ENCODE measurements at places on chromosomes 6 and 20.

- peak; percentile 58 for DNase-seq
These were observed 10.1 kb upstream of the BTBD3 start for GRCh38 chr20:11907621-11908020.

DNA sequence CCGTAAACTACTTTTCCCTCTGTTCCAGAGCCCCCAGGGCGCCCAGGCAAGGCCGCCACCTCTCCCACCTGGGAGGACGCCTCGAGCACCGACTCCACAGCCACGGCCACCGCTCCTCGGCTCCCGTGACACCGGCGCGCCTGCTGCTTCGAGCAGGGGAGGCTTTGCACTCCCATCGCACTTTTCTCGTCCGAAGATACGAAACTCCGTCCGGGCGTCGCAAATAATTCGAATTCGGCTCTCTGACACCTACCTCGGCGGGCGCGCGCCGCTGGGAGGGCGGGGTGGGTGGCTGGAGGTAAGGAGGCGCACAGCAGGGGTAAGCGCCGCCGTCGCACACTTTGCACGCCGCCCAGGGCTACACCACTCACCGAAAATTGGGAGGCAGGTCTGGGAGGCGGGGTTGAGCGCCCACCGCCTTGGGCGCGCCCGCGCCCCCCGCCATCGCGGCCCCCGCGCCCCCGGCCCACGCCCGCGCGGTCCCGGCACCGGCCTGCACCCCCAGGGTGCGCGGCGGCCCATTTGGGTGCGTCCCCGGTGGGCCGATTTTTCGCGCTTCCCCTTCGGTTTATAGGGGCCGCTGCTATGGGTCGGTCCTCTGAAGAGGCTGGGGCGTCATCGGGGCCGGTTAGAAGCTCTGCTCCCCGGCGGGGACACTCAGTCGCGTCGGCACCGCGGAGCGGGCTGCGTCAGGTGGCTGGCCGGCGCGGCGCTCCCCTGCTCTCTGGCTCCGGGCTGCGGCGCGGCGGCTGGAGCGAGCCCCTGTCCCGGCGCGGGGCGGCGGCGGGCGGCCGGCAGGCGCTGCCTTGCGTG, 36.2 kb downstream of the GNAS start:
- no peak for DNase-seq

- peak; percentile 4 for DNase-seq
These were observed 29.6 kb downstream of the CRYBG1 start for GRCh38 chr6:106390088-106390487.

DNA sequence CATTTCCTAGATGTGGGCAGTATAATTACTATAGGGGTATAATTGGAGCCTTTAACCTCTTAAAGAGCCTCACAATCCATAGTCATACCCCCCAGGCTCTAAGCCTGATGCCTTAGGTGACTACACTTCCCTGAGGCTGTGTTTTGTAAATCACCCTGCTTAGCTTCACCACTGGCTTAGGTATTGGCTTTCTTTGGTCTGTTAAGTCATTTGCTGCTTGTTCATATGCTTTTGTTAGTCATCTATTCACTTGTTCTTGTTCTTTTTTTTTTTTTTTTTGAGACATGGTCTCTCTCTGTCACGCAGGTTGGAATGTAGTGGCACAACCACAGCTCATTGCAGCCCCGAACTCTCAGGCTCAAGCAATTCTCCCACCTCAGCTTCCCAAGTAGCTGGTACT, 26.7 kb downstream of the KAT14 start:
- peak; percentile 41 for DNase-seq

DNA sequence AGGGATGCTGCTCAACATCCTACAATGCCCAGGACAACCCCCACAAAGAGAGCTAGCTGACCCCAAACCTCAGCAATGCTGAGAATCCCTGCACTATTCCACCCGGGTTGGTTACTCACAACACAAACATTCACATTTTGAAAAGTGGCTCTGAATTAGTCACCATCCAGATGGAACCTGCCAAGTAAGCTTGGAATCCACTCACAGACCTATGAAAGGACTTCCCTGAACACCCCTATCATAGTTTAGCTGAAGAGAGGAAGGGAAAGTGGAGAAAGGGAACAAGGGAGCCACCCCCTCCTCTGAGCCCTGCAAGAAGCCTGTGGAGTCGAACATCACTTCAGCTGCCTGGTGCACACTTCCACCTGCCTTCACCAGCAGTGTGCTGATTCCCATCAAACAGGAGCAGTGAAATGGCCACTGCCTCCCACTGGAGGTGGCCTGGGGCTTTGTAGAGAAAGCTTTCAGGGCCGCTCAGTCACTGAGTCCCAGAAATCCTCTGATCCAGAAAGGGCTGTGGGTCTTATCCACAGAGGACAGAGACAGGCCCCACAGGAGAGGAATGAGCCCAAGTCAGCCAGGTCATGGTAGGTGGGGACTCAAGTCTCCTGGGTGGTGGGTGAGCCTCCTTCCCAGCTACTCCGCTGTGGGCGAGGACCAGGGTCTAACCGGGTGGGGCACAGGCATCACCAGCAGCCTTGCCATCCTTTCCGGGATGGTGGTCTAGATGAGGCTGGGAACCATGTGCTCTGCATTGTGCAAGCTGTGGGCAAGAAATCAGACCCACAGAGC, 203.7 kb downstream of the SYNDIG1 start:
- peak; percentile 99 for DNase-seq

- DNase-seq: no peak
These were observed 7.7 kb downstream of the PHIP start for GRCh38 chr6:79070206-79070825.

GRCh38 chr6:69988458-69989126, 122.2 kb downstream of the COL19A1 start:
- no peak for DNase-seq

GRCh38 chr20:1823450-1823844, 71.8 kb upstream of the SIRPA start:
- no peak for DNase-seq

- peak; percentile 33 for DNase-seq
These were observed 44.5 kb upstream of the EZR start for GRCh38 chr6:158863646-158864045.

DNA sequence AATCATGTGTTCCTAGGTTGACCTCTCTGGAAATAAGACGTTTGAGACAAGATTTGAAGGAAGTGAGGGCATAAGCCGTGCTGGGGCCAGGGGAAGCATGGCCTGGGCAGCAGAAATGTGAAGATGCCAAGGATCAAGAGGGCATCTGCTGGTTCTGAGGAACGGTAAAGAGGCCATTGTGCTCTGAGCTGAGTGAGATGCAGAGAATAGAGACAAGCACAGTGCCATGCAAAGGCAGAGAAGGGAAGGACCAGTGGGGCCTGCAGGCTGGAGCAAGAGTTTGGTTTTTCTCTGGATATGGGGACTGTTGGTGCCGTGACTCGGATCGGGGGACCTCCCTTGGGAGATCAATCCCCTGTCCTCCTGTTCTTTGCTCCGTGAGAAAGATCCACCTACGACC, 50.8 kb downstream of the SMPDL3A start:
- DNase-seq: no peak

DNA sequence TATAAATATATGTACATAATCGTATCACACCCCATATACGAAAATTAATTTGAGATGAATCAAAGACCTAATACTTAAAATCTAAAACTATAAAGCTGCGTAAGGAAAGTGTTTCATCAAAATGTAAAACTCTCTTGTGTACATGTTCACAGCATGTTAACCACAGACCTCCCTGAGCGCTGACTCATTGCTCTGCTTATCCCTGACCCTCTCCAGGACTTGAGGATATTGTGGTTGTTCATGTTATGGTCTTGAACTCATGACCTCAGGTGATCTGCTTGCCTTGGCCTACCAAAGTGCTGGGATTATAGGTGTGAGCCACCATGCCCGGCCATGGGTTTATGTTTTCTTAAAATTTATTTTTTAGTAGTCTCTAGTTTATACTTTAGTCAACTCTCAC, 14.2 kb downstream of the FAM83B start:
- DNase-seq: peak; percentile 46

DNA sequence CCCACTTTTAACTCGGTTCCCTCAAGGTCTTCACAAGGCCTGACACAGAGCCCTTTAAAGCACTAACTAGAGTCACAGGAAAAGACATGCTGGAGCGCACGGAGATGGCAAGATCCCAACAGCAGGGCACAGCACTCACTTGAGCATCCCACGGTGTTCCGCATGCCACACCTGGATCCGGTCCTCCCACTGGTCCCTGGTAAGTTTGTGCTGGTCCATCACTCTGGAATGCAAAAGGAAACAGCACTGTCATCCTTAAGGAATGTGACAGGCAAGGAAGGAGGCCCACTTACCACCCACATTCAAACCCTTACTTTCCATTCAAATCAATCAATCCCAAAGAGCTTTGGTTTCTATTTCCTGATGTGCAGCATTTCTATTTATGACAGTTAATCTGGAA, 34.7 kb downstream of the EZR start:
- peak; percentile 48 for DNase-seq

DNA sequence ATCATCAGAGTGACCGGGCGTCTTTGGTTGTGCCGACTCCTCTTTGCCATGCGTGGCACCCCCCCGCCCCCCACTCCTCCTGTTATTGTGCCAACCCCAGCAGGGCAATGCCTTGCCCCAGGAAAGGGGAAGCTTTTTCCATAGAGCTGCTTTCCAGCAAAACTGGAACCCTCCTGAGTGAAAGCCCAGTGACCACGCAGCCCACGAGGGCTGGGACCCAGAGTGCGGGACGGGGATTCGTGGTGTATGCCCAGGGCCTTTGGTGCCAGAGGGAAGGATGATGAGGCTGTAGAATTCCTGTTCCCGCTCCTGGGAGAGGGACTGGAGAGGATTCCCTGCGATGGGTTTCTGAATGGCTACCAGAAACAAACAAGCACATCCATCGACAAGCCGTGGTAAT, 116.8 kb upstream of the BACH2 start:
- DNase-seq: no peak

DNA sequence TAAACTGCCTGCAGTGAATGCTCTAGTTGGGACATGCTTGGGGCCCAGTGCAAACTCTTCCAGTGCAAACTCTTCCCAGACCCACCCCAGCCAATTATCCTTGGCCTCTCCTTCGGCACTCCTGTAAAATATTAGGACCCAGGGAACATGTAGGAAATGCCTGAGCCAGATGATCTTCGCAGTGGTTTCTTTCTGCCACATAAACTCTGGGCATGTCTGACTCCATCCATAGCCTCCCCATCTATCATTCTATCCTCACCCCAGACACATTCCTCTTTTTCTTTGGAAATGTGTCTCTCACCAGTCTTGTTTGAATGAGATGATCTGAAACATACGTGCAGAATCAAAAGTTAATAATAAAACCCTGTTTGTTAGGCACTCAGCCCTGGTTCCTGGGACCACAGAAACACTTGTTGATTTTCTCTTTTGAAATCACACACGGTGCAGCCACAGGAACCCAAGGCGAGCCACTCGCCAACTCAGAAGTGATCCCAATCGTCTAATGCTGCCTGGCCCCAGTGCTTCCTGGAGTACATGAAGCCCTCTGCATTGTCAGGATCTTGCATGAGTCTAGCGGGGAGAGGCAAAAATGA, 108.9 kb upstream of the CST7 start:
- DNase-seq: no peak

DNA sequence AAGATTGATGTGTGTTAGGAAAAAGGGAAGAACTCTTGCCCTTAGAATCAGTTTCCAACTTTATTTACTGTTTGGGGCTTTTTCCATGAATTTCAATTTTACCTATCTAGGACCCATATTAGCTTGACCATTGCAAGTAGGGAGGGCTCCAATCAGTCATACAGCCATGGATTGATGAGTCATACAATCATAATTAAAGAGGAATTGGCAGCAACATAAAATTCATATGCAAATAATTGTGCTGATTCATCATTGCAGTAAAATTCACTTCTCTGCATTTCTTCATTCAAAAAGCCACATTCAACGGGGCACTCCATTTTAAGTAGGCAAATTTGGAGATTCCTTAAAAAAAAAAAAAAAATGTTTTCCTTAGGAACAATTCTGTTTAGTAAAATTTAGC, 1016.4 kb downstream of the KIF16B start:
- DNase-seq: no peak

GRCh38 chr6:170082531-170083187, 208.2 kb downstream of the DLL1 start:
- DNase-seq: peak; percentile 74

DNA sequence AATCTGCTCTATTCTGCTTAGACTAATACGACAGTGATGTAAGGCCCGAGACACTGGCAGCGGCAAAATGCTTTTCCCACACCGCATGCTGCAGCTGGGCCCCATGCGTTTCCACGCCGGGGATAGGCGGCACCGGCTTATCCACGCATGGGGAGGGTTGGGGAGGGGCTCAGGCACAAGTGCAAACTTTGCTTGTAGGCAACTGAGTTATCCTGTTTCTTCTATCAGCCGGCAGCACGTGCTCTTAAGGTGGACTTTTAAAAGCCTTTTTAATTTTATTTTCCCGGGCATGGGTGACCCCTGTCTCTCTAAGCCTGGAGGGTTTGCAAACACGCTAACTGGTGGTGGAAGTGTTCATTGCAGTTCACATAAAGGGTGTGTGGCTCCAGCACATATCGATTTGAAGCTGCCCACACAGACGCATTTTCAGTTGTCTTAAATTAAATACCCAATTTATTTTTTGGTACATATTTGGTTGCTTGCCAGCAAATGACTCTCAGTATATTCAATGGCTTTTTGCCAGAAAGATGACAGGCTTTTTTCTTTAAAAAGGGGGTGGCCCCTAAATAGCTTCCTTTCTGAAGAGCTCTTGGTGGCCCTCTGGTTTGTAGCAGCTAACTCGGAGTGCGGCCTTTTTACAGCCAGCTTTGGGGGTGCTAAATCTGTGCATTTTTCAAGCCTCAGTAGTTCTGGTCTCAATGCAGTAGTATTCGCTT, 561.8 kb upstream of the AGPAT4 start:
- DNase-seq: no peak

DNA sequence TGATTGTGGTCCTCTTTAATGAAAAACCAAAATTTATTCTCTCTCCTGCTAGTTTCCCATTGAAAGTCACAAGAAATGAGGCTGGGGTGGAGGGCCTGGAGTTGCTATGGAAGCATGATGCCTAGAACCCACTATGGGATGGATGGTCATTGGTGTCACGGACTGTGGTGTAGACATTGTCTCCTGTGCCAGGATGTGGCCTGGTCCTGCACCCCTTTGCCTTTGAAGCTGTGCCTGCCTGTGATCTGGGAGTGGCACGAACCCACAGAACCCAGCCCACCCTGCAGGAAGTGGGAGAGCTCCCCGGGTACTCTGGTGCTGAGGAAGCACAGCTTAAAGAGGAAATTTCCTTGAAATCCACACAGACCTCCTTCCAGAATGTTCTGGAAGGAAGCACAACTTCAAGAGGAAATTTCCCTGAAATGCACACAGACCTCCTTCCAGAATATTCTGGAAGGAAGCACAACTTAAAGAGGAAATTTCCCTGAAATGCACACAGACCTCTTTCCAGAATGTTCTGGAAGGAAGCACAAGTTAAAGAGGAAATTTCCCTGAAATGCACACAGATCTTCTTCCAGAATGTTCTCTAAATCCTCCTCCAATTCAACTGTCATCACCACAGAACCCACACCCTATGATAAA, 105.6 kb downstream of the CDH26 start:
- no peak for DNase-seq

DNA sequence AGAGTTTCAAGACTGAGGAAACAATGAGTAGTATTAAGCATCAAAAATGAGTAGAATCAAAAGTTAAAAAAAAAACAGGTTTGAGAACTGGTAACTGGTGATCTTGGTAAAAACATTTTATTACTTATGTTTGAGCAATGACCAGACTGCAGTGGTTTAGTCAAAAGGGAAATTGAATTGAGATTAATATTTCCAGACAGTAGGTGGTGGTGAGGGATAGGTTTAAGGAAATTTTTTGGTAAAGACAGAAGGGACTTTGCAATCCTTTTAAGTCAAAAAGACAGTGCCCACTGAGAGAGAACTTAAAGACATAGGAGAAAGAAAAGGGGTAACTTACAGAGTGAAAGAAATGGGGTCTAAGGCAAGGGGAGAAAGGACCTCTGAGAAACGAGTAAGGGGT, 156.9 kb downstream of the ASCC3 start:
- no peak for DNase-seq

GRCh38 chr6:135871878-135872277, 20.4 kb downstream of the PDE7B start:
- DNase-seq: peak; percentile 37
